ENCODE measurements at places on chromosomes 13 and 19. TPM values are rescaled to one million over a fixed set of nuclear protein-coding genes. Genes with fewer than 3 reads are reported as not detected.

- DNase-seq = no peak
Observed at GRCh38 chr19:36032251-36033104, at the start of gene CLIP3. CLIP3 (minus strand) TSS chr19:36032873; CDS start chr19:36032357, 516 bp downstream.

DNA sequence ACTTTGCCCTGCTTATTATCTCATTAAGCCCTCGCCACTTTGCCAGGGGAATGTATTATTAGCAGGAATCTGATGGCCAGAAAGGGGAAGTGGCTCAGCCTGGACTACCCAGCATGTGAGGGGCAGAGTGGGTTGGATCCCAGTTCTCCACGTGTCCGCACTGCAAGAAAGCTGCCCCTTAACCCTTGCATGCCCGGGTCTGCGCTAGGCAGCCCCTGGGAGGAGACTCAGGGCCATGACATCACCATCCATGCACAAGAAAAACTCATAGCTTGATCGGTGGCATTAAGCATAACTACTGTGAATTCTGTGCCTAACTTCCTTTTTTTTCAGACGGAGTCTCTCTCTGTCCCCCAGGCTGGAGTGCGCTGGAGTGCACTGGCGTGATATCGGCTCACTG, 8.9 kb downstream of the CACNG8 start:
- no peak for DNase-seq

LIM2 gene
- polyA plus RNA-seq = 0.70 TPM

GRCh38 chr19:17522988-17523872, 11.8 kb downstream of the PGLS start:
- no peak for DNase-seq

RXFP2 gene
- 0.76 TPM for polyA plus RNA-seq

DNA sequence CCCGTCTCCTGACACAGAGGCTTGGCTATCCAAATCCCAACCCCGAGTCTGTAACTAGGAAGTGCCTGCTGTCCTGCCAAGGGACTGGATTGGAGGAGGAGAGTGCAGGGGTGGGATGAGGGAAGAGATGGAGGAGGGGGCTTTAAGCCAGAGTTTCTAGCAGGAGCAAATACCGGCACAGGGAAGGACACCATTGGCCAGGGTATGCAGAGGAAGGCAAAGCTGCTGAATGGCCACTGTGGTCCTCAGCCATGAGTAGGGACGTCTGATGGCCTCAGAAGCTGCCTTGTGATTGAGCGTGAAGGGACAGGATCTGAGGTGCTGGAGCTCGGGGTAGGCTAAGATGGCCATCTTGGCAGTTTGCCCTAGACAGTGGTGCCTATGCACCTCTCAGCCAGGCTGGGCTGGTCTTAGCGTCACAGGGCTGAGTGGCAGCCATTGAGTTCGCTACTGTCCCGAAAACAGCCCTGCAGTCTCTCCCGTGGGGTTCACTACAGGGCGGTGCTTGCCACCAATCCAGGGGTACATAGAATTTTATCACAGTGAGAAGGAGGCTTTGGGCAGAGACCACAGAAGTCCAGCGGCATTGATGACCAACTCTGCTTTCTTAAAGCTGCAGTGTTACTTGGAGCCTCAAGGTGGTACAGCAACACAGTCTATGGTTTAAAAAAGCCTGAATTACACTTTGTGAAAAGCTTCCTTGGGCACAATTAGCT, 61.8 kb downstream of the AKAP11 start:
- no peak for DNase-seq

ZNF473 gene
- 14.8 TPM for polyA plus RNA-seq

DNA sequence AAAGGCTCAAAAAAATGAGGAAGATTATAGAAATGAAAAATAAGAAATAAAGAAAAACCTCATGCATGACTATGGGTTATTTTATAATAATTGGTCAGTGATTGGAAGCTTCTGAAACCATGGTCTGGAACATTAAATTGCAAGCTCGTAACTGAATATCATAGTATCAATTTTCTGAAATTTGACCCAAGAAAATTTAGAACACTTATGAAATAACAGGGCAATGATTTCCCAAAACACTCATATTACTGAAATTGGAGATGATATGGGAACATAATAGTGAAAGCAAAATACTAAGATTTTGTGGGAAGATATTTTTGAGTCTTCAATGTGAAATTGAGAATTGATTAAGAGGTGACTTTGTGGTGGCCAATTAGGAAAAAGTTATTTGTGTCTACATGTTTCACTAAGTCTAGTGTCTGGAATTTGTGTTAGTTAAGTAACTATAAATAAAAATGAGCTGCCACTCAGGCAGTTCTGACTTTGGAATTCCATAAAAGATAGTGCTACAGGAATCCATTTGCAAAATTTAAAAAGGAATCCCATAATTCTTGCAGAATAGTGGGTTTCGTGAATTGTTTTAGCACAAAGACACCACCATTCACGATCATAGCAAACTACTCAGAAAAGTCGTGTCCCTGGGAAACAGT, 603.0 kb downstream of the LMO7 start:
- DNase-seq = no peak

APOE gene
- polyA plus RNA-seq = 330 TPM

- no peak for DNase-seq
Observed at GRCh38 chr13:107873926-107874325, 341.4 kb downstream of the LIG4 start.

DNA sequence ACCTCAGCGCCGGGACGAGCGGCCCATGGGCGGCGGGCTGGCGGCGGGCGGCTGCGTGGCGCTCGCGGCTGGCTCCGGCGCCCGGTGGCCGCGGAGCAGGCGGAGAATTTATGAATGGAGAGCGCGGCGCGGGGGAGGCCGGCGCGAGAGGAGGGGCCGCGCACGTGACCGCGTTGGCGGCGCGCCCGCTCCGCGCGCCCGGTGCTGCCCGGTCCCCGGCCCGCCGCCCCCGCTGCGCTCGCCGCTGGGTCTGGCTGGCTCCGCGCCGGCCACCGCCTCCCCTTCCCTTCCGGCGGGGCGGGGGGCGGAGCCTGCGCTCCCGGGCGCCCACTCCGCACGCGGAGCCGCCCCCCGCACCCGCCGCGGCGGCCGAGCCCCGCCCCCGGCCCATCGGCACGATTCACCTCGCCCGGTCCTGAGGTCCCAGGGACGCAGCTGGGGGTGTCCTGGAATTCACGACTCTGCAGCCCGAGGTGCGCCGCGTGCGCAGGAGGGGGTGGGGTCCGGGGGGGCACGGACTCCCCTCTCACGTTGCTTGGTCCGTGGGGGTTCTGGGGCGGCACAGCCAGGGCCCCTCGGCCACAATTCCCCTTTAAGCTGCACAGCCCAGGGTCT, at the start of gene CBARP:
TSS of gene CBARP (minus strand) at position 252 of the 615 bp plus-strand sequence. CDS start 1,905 bp downstream, outside the sequence.
- DNase-seq = no peak

- no peak for DNase-seq
Observed at GRCh38 chr13:30746791-30747190, 11.4 kb downstream of the ALOX5AP start.

- DNase-seq = no peak
Observed at GRCh38 chr13:66341635-66342377, 888.3 kb downstream of the PCDH9 start.

DNA sequence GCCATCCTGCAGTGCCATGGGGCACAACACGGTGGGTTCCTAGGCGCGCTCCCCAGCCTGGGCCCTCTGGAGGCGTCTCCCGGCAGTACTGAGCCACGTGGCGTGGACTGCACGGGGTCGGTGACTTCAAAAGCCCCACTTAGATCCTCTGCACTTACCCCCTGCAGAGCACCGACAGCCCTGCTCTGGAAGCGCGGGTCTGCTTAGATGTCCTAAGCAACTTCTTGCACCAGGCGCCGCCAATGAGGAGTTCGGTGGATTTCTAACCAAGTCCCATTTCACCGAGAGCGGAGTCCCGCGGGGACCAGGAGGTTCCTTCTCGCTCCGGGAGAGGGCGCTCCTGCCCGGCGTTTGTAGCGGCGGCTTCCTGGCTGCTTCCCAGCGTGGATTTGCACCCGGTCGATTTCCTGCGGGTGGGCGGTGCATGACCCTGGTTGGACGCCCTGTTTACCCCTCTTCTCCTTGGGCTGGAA, 25.2 kb upstream of the ZNF845 start:
- no peak for DNase-seq

DNA sequence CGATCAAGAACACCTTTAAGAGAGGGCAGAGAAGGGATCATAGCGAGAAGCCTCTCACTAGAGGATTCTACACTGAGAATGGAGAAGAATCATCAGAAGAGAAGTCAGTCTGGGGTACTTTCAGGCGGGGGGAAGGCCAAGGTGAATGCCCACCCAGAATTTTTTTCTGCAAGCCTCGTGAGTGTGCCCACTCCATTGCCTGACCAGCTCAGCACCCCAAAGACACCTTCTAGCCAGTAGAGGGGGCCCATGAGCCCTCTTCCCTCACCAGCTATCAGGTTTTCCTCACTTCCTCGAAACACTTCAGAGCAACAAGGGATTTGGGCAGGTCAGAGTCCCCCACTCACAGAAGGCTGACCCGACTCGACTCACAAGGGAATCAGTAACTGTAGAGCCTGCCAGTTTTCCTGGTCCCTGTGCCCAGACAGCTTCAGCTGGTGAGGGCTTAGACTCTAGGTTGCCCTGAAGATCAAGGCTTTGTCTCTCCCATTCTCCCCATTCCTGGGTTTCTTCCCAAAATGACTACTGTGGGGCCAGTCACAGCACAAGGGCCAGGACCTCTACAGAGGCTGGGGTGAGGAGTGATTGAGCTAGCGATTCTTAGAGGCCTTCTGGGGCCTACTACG, 18.4 kb downstream of the NLRP13 start:
- no peak for DNase-seq

- no peak for DNase-seq
Observed at GRCh38 chr19:2356036-2356646, 3.9 kb upstream of the TMPRSS9 start.

DNA sequence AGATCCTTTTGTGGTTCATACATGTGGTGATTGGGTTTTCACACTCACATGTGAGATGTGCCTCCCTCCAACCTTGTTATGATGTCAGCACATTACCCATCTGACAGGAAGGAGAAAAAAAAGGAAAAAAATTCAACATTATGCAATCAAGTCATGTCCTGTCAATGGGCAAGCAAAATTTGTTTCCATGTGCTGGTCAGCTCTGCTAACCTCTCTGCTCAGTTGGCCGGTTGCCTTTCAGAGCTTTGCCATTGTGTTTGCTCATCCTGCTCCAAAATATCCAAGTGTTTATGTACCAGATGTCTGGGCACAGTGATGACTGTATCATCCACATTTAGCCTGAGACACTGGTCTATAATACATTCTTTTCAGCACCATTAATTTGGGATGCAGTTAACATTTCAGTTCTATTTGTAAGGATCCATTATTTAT, 27.0 kb upstream of the METTL21C start:
- no peak for DNase-seq

DNA sequence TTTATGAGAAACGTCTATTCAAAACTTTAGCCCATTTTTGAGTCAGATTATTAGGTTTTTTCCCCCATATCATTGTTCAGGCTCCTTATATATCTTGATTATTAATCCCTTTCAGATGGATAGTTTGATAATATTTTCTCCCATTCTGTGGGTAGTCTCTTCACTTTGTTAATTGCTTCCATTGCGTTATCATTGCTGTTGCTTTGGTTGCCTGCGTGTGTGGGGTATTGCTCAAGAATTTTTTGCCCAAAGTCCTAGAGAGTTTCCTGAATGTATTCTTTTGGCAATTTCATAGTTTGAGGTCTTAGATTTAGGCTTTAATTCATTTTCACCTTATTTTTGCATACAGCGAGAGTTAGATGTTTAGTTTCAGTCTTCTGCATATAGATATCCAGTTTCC, 25.8 kb upstream of the PRR20A start:
- DNase-seq = no peak

- DNase-seq = no peak
Observed at GRCh38 chr19:33150852-33151518, 19.1 kb downstream of the WDR88 start.

- no peak for DNase-seq
Observed at GRCh38 chr19:30333291-30334065, 38.7 kb upstream of the ZNF536 start.

- DNase-seq = no peak
Observed at GRCh38 chr13:113272031-113272430, 25.0 kb upstream of the LAMP1 start.

GRCh38 chr13:93216122-93216521, 10.5 kb upstream of the GPC6 start:
- no peak for DNase-seq

GRCh38 chr19:56841193-56841543, 642 bp upstream of the PEG3 start:
- no peak for DNase-seq

HMG20B gene
- 57.9 TPM for polyA plus RNA-seq

DNA sequence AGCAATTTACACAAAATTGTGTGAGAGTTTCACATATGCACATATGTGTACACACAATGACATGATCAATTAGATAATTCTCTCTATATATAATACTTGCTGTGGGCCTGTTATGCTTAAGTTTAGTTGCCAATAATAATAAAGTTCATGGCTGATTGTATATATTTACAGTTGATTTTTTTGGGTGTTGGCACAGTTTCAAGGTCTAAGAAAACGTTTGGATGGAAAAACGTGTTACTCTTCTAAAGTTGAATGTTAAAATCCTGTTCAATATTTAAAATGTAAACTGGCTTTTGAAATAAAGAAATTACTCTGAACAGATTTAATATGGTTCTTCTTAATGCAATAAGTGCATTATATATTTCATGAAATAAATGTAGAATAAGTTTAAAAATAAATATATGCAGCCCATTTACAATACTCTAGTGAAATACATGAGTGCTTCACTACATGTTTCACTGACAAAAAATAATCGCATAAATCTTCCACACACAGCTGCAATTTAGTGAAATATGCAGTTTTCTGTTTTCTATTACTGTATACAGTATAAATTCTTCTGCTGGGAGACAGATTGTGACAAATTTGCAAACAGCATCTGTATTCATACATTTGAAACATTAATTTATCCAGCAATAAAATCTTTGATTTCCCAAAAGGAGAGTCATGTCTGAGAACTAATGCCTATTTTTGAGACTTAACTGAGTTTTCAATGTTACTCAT, 586.9 kb upstream of the KLHL1 start:
- no peak for DNase-seq

ZNF208 gene
- polyA plus RNA-seq = 2.7 TPM

- DNase-seq = no peak
Observed at GRCh38 chr19:55686311-55687050, 11.5 kb downstream of the EPN1 start.

RASGRP4 gene
- 1.2 TPM for polyA plus RNA-seq

Data from left renal pelvis (tissue), 4 donors.